ENCODE measurements at places on chromosomes 11 and 22.
A peak's percentile ranks its signal among the peaks of the same experiment; 100 is the strongest.

DNA sequence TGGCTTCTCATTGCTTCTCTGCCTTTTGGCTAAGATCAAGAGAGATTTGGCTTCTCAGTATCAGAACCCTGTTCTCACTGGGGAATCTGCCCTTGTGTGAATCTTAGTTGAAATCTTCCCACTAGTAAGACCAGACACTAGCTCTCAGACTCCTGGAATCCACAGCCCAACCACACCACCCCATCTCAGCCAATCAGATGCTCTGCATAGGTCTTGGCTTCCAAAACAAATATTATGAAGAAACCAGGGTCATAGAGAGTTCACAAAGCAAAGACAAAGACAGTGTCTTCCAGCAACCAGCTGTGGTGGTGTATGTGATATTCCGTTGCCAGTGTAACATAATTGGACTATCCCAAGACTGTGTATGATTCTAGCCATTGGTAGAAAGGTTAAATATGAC, 5.4 kb downstream of the OR8B12 start:
- no peak for DNase-seq

- no peak for DNase-seq
Observed at GRCh38 chr22:43238526-43239006, 51.6 kb upstream of the TTLL12 start.

DNA sequence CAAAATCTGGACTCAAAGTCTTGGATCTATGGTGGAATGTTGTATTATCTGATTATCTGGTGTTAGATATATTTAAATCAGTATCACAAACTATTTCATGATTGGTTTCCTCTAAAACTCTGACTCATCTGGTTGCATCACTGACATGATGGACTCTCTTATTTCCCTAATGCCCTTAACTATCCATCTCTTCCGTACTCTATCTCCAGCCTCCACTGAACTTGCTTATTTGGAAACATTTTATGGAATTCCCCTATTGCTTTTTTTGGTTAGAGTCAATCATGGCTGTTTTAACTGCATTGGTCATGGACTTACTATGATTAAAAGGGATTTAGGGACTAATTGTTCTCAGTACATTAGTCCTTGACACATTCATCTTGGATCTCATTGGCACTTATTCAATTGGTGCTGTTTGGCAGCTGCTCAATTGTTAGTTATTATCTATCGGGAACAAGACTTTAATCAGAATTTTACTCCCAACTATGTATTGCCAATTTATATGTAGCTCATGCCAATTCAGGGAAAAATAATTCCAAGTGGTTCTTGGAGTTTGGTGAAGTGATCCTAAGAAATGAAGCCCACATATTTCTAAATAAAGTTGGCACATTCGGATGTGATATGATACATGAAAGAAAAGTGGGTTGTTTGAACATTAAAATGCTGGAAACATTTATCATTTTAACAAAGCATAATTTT, 942.0 kb upstream of the CCDC90B start:
- DNase-seq, result no peak

DNA sequence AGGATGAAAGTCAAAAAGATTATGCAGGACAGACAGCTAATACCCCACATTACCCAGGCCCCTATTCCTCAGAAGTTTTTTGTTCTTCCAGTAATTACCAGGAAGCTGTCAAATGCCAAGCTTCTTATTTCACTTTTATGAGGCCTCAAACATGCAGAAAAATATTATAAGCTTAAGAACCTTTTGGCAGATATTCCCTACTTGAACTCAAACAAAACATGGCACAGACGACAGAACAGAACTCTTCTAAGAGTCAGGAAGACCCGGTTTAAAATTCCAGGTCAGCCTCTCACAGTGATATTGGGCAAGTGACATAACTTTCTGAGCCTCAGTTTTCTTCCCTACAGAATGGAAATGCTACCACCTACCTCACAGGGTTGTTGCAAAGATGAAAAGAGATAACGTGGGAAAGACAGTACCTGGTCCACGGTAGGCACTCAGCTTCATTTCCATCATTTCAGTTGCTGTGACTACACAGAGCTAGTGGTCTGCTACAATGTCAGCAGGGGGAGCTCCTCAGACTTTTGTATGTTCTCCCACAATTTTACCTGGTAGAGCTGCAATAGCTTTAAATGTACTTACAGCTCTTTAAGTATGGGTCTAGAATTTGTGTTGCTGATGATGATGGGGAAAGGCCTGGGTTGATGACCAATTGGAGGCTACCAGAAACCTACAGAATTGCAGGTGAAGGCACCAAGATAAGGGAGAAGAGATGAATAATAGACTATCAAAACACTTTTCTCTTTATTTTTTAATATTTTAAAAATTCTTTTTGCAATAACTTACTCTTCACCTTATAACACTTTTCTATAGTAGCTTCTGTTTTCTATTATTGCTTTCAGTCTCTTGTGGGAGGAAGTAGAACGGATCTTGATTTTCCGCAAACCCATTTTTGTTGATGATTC, 98.3 kb upstream of the CHRM4 start:
- DNase-seq, result peak; percentile 1

GRCh38 chr11:78226684-78227680, 38.3 kb downstream of the USP35 start:
- DNase-seq, result no peak

All from stimulated activated CD8-positive, alpha-beta memory T cell treated with anti-CD3 and anti-CD28 coated beads, Interleukin-2, amount 100 ng/mL, for 1 hour (primary cell).